ENCODE measurements at places on chromosomes 4 and X. TPM values are rescaled to one million over a fixed set of nuclear protein-coding genes. Genes with fewer than 3 reads are reported as not detected.

The TMEM271 gene
- total RNA-seq, result not detected

The TSPAN6 gene
- 43.8 TPM for total RNA-seq

The F8A2 gene
- total RNA-seq, result not detected

The RAB40A gene
- not detected for total RNA-seq

The POU3F4 gene
- total RNA-seq, result not detected

The CXCL1 gene
- 53.3 TPM for total RNA-seq

The L1CAM gene
- total RNA-seq, result 0.11 TPM

The C4orf50 gene
- not detected for total RNA-seq

The CLGN gene
- 0.25 TPM for total RNA-seq

The BGN gene
- total RNA-seq, result 22.9 TPM

The INPP4B gene
- 3.9 TPM for total RNA-seq

DNA sequence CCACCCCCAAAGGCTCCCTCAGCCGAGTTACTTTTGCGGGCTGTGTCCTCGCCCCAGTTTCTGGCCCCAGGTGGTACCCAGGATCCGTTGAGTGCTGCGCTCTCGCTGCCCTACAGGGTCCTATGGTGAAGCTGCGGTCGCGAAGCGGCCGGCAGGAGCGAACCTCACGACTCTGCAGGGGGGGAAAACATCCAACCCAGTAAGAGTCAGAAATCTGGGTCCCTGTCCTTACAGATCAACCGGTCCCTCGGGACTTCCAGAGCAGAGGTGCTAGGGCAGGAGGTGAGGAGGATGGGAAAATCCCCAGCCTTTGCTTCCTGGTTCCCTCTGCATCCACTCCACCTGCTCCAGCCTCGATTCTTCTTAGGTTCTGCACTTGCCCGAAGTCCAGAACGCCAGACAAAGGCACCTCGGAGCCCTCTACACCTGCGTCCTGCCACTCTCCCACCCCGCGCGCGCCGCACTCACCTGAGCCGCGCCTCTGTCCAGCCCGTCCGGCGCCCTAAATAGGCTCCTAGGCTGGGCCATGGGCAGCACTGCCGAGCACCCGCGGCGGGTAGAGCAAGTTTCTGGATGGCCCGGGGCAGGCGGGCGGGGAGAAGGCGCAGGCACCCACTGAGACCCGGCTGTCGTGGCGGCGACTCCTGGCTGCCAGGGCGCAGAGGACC lies at the start of gene HS3ST1:
Gene HS3ST1, minus strand, starts transcription at position 664 of the 668 bp plus-strand sequence. CDS start 28,889 bp downstream, outside the sequence.
- DNase-seq, result no peak

- no peak for DNase-seq
These were observed 390.0 kb upstream of the RPS6KA3 start for GRCh38 chrX:20656721-20657120.

DNA sequence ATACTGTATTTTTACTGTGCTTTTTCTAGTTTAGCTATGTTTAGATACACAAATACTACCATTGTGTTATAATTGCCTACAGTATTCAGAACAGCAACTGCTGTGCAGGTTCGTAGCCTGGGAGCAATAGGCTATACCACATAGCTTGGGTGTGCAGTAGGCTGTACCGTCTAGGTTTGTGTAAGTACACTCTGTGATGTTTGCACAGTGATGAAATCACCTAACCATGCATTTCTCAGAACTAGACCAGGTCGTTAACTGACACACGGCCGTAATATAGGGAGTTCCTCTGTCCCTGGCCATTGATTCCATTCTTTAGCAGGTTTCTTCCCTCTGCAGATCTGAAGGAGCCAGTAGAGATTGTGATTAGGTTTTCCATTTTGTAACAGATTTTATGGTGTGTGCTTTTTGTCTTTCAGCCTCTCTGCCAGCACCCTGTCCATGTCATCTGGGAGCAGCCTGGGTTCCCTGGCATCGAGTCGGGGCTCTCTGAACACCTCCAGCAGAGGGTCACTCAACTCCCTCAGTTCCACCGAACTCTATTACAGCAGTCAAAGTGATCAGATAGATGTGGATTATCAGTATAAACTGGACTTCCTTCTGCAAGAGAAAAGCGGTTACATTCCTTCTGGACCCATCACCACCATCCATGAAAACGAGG lies 59.5 kb downstream of the CLDN22 start:
- no peak for DNase-seq

DNA sequence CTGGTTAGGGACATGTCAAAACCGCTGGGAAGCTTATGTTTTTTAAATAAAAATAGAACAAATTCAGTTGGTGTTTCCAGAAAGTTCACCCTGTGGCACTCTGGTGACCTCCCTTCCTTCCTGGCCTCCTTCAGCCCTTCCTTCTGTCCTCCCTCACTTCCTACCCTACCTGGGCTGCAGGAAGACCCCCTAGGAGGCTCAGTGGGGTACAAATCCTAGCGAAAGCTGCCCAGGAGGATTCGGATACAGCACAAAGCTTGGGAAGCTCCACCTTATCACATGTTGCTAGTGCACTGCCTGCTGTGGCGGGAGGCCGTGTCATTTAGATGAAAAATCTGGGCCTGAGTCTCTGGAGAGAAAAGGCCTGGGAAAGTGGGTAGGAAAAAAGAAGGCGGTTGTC lies 60.5 kb downstream of the FHDC1 start:
- DNase-seq, result no peak

DNA sequence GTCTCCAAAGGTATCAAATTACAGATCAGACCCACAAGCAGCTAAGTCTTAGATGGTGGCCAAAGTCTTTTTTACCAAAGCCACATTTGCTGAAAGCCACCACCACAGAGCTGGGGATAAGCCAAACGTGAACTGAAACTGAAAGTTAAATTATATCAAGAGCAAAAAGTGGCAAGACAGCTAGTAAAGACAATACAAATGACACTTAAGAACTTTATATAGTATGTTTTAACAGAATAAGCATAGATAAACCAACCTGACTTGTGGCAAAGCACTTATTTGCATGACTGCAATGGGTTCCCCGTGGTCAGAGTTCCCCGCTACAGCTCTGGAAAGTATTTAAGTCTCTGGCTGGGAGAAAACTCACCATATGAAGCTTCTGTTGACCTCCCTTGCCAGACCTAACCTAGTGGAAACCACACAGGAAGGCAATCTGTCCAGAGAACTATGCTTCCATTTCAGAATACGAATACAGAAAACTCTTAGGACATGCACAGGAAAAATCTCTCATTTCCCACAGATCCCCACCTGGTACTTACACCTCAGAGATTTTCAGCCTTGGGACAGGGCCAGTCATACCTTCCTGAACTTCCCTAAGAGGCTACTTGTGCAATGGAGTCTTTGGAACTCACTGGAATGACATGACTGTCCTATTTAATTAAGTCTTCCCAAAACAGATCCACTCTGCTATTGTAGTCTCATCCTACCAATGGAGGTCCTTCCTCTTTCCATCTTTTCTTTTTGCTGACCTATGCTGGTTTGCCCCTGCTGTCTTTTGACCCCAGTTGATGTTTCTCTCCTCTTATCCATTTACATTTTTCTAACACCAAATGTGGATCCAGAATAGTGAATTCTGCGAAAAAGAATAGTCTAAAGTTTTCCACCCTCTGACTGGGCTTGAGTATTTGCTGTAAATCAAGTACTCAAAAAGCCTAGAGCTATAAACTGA lies 225.1 kb downstream of the NR3C2 start:
- no peak for DNase-seq

GRCh38 chr4:183541010-183541751 lies 36.3 kb downstream of the ING2 start:
- DNase-seq, result no peak

DNA sequence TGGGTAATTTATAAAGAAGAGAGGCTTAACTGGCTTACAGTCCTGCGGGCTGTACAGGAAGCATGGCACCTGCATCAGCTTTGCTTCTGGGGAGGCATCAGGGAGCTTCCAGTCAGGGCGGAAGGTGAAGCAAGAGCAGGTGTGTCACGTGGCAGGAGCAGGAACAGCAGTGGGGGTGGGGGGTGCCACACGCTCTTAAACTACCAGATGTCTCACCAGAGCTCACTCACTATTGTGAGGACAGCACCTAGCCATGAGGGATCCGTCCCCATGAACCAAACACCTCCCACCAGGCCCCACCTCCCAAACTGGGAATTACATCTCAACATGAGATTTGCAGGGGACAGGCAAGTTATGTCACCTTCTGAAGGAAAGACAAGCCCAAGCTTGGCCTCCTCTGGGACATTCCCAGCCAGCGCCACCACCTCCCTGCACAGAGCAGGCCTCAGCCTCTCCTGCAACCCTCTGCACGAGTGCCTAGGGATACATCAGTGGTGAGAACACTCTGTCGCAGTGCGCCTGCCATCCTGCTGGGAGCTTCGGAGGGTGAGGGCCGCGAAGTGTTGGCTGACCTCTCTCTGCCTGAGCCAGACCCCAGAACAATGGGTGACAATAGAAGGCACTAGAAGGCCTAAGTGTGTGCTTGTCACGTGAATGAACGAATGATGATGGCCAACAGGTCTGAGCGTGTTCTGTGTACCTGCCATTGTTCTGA lies 244.3 kb downstream of the EVC2 start:
- DNase-seq, result no peak

DNA sequence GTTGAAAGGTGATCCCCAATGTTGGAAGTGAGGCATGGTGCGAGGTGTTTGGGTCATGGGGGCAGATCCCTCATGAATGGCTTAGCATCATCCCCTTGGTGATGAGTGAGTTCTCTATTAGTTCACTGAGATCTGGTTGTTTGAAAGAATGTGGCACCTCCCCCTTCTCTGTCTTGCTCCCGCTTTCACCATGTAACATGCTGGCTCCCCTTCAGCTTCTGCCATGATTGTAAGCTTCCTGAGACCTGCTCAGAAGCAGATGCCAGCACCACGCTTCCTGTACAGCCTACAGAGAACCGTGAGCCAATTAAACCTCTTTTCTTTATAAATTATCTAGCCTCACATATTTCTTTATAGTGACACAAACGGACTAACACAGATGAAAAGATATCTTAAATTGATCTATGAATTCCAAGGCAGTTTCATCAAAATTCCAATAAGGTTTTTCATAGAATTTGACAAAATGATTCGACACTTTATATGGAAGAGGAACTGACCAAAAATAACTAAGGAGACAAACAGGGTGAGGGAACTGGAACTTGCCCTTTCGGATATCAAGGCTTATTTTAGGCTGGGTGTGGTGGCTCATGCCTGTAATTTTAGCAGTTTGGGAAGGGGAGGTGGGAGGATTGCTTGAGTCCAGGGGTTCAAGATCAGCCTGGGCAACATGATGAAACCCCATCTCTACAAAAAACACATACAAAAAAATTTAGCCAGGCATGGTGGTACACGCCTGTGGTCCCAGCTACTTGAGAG lies 56.9 kb upstream of the OGT start:
- no peak for DNase-seq

DNA sequence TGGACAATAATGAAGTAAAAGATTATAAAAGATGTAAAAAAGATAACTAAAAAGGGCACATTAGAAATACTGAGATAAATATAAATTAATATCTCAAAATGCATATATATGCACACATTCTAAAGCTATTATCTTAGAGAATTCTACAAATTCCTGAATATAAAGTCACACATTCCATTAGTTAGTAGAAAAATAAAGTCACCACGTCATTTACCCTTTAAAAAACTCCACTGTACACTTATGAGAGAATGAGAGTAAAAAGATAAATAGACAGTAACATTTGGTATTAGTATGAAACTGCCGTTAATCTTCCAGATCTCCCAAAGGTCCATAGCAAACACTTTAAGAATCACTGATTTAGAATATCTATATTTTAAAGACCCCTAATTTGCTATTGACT lies 67.2 kb upstream of the IL15 start:
- DNase-seq, result no peak

DNA sequence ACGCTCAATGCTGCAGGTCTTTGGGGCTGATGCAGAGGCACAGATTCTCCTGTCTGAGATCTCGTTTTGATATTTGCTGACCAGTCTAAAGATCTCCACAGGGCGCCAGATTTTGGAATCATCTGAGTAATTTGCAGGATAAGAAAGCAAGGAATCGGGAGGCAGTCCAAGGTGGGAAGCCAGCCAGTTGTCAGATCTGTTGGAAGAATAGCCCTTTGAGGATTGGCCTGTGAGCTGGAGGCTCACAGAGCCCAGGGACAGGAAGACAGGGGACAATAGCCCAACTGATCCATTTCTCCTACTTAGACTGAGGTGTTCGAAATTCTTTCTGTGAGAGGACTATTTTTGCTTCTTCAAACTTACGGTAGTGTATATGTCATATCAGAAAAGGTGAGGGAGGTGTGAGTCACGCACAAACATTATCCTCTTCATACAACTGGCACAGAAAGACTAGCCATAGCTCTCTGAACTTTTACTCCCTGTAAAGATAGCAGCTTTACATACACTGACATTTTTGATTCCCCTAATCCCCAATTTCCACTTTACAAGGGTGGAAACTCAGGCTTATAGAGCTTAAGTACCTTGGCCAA lies 8.8 kb downstream of the DIPK2B start:
- no peak for DNase-seq

GRCh38 chrX:386768-387575 lies at the start of gene PPP2R3B:
PPP2R3B (minus strand) TSS chrX:386907; CDS start chrX:386691, 216 bp downstream.
- DNase-seq, result peak; percentile 85

- no peak for DNase-seq
These were observed 28.3 kb upstream of the WDR19 start for GRCh38 chr4:39154009-39154408.

DNA sequence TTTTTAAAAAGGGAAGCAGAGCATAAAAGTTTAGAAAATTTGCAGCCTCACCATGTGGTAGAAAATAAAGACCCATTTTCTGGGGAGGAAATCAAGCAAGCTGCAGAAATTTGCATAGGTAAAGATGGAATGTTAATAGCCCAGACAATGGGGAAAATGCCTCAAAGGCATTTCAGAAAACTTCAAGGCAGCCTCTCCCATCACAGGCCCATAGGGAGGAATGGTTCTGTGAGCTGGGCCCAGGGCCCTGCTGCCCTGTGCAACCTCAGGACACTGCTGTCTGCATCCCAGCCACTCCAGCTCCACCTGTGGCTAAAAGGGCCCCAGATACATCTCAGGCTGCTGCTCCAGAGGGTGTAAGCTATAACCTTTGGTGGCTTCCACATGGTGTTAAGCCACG lies 137.9 kb downstream of the INPP4B start:
- DNase-seq, result no peak

DNA sequence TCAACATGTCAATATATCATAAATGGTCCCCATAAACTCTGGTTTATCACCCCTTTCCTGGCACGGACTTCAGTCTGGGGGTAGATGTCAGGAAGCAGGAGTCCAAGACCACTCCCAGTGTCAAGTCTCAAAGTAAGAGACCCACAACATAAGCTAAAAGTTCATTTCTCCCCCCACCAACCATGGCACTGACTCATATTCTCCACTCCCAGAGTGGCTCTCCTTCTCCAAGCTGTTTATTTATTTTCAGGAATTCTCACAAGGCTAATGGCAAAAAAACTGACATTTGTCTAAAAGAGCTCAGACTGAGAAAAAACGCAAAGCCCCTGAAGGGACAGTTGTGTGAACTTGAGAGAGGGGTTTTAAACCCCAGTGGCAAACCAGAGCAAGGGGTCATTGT lies 217.0 kb downstream of the RAB28 start:
- no peak for DNase-seq

GRCh38 chr4:16665942-16666551 lies 232.4 kb downstream of the LDB2 start:
- DNase-seq, result no peak

- DNase-seq, result no peak
These were observed 155.4 kb downstream of the PPA2 start for GRCh38 chr4:105318486-105318885.

Data from pulmonary artery endothelial cell (primary cell).